Stimulated activated CD4-positive, alpha-beta T cell treated with anti-CD3 and anti-CD28 coated beads, Interleukin-12 subunit alpha, Interleukin-12 subunit beta, amount 100 ng/mL, for 48 hours (primary cell): ENCODE measurements at places on chromosomes 12 and 14.

DNA sequence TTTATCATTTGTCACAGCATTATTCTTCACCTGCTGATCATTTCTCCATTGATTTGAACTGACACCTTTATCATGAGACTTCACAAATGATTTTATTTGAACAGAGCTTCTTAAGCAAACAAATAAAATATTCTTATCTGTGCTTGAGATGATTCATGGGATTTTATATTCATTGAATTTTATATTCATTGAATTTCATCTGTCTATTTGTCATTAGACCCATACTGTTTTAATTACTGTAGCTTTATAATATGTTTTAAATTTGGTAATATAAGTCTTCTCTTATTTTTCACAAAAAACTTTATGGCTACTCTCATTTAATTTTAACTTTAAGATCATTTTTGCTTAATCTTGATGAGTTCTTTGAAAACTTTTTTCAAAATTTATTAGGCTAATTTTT is 777.4 kb upstream of the TBX3 start:
- DNase-seq = no peak

GRCh38 chr12:15497671-15498292 is 175.5 kb downstream of the PTPRO start:
- DNase-seq = no peak

GRCh38 chr14:101595887-101596721 is 34.8 kb downstream of the DIO3 start:
- peak; percentile 10 for DNase-seq

DNA sequence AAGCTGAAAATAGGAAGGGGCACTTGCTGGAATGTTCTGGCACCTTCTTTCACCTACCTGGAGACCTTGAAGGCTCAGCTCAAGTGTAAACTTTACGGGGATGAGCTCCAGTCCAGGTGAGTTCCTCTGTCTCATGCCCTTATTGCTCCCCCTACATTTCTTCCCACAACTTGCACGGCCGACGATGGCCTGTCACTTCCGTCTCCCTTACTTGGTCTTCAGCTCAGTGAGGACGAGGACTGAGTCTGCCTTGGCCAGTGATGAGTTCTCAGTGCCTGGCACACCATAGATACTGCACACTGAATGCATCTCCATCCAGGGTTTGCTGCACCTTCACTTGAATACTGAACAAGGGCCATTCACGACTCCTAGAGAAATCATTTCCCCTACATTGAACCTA is 21.4 kb downstream of the ADGRD1 start:
- DNase-seq = no peak
